ENCODE measurements at places on chromosomes 3 and 15.

DNA sequence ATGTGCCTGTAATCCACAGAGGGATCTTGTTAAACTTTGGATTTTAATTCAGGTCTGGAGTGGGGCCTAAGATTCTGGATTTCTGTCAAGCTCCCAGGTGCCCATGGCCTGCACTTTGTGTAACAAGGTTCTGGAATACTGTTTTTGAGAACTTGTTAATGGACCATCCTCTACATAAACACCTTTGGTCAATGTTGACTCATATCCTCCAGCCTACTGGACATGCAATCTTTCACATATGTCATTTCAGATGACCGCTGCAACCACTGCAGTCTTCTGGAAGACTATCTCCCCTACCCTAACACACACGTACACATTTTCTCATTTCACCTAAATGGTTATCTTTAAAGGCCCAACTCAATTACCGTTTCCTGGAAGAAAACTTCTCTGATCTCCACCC lies 302.1 kb upstream of the TPRG1 start:
- DNase-seq: no peak

- no peak for DNase-seq
Observed at GRCh38 chr15:59333401-59334075, 39.1 kb downstream of the MYO1E start.

- no peak for DNase-seq
Observed at GRCh38 chr15:68852461-68852860, 31.8 kb upstream of the ANP32A start.

GRCh38 chr3:120368172-120368571 lies 19.0 kb upstream of the LRRC58 start:
- DNase-seq: no peak

- DNase-seq: peak; percentile 3
Observed at GRCh38 chr3:169295126-169295525, 368.4 kb downstream of the MECOM start.

DNA sequence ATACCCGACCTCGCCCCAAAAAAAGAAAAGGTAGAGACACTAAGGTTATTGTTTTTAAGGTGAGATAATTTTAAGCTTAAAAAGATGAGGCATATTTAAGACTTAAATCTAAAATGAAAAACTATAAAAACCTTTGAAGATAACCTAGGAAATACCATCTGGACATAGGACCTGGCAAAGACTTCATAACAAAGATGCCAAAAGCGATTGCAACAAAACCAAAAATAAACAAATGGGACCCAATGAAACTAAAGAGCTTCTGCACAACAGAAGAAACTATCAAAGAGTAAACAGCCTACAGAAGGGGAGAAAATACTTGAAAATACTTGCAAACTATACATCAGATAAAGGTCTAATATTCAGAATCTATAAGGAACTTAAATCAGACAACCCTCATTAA lies 80.9 kb downstream of the TMCC1 start:
- DNase-seq: no peak

All from AML-193 (cell line).